CD8-positive, alpha-beta memory T cell (primary cell): ENCODE measurements at places on chromosomes 13 and 19.

DNA sequence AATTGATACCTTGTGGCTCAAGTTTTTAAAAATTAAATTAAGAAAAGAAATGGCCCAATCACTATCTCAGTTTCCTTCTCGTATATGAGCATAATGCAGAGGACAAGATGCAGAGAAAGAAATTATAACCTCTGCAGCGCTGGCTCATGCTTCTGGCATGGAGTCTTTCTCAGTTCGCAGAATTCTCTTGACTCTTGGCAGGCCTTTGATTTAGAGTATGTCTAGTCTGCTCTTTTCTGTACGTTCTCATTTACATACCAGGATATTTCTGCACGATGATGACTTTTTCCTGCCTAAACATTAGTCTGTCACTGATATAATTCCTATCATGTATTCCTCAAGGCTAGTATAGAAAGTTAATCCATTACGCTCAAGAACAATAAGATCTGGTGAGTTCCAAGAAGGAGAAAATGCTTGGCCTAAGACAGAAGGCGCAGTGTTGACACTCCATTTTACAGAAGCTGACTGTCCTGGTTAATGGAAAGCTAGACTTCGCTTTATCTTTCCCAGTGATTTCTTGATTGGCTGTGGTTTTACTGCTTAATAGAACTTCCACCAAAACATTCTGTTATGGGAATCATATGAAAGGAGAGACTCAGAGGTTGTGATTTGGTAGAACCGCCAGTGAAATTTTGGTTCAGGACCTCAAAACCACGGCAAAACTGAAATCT, 1.7 kb upstream of the SMAD9 start:
- DNase-seq = no peak

GRCh38 chr19:2850256-2850925, 9.1 kb downstream of the ZNF555 start:
- no peak for DNase-seq

DNA sequence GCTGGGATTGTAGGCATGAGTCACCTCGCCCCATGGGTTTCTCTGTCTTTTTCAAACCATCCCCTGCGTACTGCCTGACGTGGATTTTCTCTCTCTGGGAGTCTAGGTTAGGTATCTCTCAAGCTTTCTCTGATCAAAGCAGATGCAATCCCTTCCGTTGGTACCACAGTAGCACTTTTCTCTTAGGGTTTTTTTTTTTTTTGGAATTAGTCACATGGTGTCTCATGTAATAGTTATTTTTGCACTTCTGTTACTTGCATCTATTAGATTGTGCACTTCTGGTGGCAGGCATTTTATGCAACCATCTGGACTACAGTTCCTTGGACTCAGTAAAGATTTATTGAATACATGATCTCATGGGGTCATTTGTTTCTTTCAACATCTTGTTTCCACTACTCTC, 72.1 kb downstream of the GPC6 start:
- no peak for DNase-seq

DNA sequence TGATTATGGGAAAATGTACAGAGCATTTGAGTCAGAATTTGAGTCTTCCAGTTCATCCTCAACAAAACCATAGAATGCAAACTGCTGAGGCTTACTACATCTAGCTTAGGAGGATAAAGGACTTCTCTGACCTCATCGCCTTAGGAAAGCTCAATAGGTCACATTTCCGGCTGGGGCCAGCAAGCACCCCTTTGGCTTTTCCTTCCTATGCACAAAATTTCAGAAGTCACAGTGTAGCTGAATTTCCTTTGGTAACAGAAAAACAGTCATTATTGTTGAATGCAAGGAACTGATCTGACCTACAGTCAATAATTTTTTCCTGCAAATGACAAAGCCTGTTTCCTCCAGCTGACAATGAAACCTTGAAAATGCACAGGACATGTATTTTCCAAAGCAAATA, 32.8 kb upstream of the LRCH1 start:
- no peak for DNase-seq

DNA sequence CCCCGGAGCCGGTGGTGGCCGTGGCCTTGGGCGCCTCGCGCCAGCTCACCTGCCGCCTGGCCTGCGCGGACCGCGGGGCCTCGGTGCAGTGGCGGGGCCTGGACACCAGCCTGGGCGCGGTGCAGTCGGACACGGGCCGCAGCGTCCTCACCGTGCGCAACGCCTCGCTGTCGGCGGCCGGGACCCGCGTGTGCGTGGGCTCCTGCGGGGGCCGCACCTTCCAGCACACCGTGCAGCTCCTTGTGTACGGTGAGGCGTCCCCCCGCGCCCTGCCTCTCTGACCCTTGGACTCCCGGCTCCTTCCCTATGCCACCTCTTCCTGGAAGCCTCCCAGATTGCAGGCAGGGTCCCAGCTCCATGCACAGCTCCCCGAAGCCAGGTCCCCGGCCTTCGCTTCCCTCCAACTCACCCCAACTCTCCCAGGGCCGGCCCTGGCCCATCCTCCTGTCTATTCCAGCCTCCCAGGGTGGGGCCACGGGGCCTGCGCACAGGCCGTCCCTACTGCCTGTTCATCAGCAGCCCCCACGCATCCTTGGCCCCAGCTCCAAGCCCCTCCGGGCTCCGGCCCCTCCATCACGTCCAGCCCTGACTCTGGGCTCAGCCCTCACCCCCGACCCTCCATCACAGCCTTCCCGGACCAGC, 1.7 kb downstream of the MADCAM1 start:
- no peak for DNase-seq

DNA sequence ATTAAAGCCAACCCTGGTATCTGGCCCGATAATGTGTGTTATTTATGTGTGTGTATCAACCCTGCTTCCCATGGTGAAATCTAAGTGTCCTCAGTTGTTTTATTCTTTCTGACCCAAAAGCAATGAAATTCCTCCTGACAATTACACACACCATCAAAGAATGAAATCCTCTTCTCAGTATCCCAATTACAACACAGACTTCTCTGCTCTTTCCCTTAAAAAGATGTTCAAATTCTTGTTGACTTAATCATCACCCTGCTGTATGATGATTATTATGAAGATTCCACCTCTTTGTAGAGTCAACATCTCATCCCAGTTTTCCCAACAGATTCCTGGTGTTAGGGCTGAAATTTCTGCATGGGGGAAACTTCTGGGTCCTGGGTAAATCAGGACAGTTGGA, 8.9 kb upstream of the TRPC4 start:
- no peak for DNase-seq

DNA sequence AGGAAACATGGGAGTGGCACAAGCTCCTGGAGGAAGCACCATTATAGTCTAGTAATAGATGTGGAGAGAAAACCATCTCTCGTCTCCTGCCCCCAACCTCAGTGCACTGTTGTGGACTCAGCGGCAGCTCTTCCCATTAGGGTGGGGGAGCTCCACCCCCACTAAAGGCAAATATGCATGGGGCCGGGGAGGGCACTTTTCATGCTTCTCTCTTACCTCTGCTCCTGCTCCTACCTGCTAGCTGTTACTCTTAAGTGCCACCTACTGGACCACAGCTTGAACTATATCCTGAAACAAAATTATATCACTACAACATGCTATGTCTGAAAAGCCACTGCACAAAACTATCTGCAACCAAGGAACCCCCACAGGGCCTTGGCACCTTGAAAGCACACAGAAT, 112.6 kb upstream of the DACH1 start:
- no peak for DNase-seq

DNA sequence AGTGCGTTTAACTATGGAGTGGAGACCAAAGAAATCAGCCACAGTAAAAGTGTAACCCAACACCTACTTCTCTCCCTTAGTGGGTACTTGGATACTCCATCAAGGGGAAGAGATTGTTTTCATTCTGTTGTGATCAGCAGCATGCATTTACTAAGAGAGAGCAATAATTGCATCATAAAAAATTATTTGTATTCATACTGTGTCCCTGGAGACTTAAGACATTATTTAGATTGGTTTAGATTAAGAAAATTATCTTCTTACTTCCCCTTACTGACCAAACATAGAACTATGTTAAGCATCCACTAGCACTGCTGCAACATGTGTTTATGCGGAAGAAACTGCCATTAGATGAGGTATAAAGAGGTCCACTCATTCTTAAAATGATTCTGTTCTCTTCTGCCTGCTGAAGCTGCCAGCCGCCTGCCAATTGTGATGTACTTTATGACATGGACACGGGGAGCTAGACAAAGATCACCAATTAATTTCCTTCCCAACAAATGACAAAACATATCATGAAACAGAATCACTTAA, 738.5 kb downstream of the DIAPH3 start:
- no peak for DNase-seq

GRCh38 chr13:69213396-69213795, 894.2 kb upstream of the ATXN8OS start:
- DNase-seq = no peak

DNA sequence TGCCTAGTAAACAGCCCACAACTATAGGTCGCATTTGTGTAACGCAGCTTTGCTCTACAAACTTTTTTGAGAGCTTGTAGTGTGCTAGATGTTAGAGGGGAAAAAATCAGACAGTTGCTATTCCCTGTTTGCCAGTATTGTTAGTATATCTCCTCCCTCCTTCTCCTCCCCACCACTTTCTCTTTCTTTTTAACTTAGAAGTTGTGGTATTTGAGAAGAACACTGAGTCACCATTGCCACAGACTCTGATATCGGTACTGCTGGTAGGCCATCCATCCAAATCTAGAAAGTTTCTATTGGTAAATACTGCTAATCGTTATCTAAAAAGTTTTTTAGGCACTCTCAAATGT, 666 bp downstream of the POMP start:
- DNase-seq = no peak
